ENCODE measurements at places on chromosomes 5 and 9.

DNA sequence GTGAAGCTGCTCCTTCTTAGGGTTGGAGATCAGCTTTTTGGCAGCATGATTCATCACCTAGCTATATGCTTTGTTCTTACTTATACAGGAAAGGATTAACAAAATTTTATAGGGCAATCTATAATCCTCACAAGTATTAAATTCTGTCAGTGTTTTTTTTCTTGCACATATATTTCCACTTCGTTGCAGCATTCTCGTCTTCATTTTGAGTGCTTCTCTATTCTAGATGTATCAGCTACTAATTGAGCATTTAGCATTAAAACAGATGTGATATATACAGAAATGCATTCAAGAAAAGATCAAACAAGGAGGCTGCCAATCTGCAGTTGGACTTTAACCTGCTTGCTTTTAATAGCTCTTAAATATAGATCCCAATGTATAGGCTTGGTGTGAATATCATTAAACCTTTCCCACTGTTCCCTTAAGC lies 3.6 kb upstream of the CTXN3 start:
- peak; percentile 25 for DNase-seq

DNA sequence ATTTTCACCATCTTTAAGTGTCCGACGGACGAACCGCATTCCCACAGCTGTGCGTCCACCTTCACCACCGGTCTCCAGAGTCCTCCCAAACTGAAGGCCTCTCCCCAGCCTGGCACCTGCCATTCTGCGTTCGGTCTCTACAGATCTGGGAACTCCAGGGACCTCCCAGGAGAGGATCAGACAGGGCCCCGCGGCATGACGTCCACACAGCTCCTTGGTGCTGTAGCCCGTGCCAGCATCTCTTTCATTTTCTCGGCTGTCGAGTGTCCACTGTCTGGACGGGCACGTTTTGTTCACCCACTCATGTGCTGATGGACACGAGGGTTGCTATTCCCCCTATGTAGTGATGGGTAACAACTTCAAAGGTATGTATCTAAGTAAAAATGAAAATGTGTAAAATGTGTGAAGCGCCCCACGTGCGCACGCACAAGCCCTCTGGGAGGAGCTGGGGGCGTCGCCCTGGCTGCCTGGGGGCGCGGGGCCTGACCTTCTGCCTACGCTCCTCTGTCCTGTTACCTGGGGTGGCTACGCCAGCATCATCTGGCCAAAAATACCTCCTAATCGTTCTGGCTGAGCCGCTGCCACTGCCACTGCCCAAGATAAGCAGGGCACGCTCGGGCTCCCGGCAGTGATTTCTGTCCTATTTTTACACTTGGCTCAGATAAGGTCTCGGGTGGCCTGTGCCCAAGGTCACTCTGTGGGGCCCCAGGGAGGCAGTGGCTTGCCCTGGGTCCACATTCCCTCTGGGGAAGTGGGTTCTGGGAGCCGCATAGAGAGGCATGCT lies 10.8 kb upstream of the SLC12A7 start:
- DNase-seq: no peak

- peak; percentile 14 for DNase-seq
These were observed 218.4 kb upstream of the MVB12B start for GRCh38 chr9:126108240-126108639.

DNA sequence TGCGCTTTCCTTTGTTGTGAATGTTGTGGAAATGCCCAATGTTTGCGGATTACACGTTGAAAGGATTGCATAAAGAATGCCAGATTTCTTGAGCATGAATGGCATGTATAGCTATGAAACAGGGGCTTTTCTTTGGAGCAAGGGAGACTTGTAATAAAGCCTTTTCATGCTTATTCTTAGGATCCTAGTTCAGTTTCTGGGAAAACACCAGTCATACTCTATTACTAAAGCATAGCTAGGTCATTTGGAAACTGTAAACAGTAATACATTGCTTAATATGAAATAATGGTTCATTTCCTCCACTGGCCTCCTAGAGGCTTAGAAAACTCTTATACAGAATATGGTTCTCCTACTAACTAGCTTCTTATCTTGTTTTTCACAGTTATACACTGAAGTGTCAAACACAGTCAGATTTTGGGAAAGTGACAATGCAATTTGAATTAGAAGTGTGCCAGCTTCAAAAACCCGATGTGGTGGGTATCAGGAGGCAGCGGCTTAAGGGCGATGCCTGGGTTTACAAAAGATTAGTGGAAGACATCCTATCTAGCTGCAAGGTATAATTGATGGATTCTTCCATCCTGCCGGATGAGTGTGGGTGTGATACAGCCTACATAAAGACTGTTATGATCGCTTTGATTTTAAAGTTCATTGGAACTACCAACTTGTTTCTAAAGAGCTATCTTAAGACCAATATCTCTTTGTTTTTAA lies 104.2 kb downstream of the MELK start:
- no peak for DNase-seq

DNA sequence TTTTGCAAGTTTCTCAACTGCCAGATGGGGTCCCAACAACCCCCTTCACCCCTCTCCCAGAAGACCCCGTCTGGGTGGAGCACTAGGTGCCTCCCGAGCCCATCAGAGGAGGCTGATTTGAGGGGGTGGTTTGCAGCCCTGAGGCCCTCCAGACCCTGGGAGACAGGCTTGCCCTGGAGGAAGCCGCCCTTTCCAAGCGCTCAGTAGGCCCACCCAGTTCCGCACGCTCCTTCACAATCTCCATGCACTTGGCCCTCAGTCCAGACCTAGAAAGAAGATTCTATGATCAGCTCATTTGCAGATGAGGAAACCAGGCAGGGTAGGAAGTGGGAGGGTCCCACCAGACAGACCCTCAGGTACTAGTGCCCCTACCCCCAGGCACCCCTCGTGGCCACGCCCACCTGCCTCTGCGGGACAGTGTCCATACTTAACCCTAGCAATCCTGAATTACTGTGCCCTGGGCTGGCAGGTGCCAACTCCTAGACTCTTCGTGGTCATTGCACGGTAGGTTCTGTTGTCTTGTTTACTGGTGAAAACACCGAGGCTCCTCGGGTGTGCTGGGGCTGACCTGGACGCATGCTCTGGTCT lies 22.3 kb downstream of the OR2V1 start:
- DNase-seq: no peak

- DNase-seq: no peak
These were observed 547.2 kb downstream of the MAT2B start for GRCh38 chr5:164052536-164053093.

DNA sequence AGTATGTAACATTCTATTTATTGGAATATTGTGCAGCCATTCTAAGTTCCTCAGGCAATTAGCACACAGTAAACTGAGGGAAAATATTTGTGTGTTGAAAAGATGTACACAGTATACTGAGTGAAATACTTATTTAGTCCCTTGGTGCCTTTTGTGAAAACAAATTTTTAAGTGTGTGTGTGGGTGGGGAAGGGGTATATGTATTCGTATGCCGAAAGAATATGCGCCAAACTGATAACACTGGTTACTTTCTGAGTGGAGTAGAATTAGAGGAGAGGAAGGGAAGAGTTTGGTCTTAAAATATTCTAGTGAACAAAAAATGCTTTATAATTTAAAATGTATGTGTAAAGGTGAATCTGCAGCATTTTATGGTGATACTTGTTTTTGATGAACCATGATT lies 3.1 kb downstream of the DCP2 start:
- DNase-seq: no peak

GRCh38 chr9:14251154-14252071 lies 62.5 kb downstream of the NFIB start:
- DNase-seq: peak; percentile 23

- peak; percentile 26 for DNase-seq
These were observed 222.3 kb downstream of the GLIS3 start for GRCh38 chr9:4077499-4078102.

- no peak for DNase-seq
These were observed 161.4 kb downstream of the DOCK2 start for GRCh38 chr5:169798438-169798837.

DNA sequence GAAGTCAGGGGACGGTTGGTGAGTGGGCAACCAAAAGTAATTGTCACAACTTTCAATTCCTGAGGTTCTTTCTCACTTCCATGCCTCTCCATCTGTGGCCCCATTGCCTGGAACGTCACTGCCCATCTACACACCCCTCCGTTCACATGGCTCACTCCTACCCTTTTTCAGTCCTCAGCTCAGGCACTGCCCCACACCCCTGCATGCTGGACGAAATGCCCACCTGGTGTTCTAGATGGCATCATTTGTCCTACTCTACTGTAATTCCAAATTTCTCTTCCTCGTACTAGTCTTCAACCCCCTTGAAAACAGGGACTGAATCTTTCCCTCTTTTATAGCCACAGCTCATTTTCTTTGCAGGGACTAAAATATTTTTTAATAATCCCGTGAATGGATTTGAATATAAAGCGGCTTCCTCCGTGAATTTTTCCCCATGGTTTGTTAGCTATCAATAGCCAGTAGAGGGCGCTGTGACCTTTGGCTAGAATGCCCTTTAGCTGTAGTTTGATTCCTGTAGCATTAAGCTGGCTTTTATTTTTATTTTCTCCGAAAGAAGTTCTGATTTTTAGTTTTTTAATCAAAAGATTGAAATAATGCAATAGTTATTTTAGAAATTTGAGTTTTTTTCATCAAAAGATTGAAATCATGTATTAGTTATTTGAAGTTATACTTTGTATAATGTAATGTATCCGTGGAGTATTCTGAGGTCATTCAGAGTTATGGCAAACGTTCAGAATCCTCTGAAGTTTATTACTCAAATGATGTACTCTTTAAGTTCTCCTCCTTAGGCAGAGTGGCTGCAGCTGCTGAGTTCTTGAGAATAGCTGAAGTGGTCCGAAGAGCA lies 232.1 kb downstream of the SH3GL2 start:
- peak; percentile 34 for DNase-seq

GRCh38 chr5:59757442-59757841 lies 136.1 kb downstream of the PDE4D start:
- DNase-seq: no peak

DNA sequence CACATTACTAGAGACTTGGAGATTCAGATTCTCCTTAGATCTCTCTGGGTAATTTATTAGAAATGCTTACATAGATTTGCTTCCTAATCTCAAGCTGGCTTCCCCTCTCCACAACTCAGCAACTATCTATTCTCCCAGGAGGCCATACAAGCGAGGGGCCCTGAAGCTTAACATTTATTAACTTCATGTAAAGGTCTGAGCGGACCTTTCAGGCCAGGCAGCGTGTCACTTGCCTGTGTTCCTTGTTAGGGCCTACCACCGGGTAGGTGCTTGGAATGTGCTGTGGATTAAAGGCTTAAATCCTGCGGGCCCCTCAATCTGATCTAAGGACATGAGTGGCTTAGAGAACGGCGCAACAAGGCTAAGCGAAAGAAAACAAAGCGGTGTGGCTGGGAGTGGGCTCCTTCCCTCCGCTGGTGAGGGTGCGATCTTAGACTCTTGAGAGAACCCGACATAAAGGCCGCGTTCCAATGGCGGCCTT lies 712 bp upstream of the HSPA4 start:
- no peak for DNase-seq

DNA sequence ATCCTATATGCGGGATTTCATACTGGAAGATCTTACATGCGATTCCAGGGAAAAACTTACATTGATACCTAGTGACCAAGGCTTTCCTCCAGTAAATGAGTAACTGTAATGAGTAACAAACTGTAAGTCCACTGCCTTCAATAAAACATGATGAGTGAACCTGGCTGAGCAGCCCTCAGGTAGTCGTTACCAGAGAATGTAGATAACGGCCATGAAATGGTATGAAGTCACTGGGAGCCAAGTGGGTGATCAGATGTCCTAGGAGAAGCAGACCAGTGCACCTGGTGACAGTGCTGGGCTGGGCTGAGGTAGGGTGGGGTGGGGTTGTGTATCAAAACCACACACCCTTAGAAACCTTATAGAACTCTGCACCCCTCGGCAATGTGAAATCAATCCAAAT lies 203.6 kb downstream of the ALDH1A1 start:
- DNase-seq: no peak

- no peak for DNase-seq
These were observed 64.1 kb downstream of the WDR41 start for GRCh38 chr5:77427998-77428397.

GRCh38 chr9:10613419-10613818 lies 617 bp upstream of the PTPRD start:
- DNase-seq: no peak

DNA sequence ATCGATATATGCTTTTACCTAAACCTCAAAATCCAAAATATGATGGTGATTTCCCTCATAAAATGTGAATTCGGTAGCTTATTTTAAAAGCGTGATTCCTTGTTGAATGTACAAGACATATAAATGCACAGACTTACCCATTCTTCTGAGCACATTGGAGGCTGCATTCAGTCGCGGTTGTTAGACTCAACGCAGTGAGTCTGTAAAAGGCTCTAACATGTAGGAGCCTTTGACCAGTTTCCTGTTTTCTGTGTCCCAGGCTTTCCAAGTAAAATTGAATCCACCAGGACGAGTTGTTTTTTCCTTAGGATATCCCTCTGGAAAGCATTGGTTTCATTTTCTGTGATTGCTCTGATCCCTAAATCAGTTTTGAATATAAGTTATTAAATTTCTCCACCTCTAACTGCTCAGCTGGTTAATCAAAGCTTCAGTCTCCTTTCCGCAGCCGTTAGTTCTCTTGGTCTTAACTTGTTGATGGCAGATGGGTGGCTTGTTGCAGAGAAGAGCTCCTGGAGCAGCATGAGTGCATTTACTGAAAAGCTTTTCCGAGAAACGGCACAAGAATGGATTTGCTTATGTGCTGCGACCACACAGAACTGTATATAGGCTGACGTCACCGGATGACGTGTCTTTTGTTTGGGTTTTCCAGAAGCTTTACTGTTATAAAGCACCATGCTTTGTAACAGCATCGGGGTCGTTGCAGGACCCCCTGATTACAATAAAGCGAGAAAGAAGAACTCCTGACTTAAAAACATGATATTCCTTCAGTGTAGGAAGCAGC lies at the start of gene LRRTM2:
TSS of gene LRRTM2 (minus strand) at position 565 of the 781 bp plus-strand sequence. CDS start at position 141, 424 bp downstream.
- DNase-seq: no peak

GRCh38 chr9:129750013-129750638 lies 2.7 kb downstream of the PTGES start:
- DNase-seq: no peak

DNA sequence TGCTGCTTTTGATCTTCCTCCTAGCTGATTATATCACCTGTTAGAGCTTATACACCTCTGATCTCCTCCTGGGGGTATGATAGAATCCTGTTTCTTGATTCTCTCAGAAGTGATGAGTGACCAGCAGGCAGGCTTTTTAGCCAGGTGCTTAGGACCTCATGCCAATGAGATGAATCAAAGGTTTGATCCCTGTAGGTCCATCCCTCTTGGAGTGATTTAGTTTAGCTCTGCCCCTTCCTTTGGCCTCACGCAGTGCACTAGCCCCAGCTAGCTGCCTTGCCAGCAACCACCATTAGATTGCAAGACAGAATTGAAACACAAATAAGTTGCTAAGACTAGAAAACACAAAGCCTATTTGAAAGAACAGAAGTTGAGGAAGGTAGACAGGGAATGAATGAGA lies 84.4 kb downstream of the ZSWIM6 start:
- no peak for DNase-seq

GRCh38 chr9:7967851-7968250 lies 168.3 kb upstream of the DMAC1 start:
- DNase-seq: no peak
